ENCODE measurements at places on chromosomes 7 and 10. TPM values are rescaled to one million over a fixed set of nuclear protein-coding genes. Genes with fewer than 3 reads are reported as not detected.

Gene PLXDC2
- total RNA-seq, result not detected

Gene TMEM225B
- 1.9 TPM for total RNA-seq

GRCh38 chr10:102418622-102419268 lies at the start of gene PSD:
PSD (minus strand) TSS chr10:102418785; CDS start chr10:102417038, 1,747 bp downstream.
- peak within 1 kb of the TSS; percentile 87 for H3K4me3 ChIP-seq
- DNase-seq, result no peak
- peaks cover 40% of the 10 kb centered on the region for H3K4me1 ChIP-seq
- no peak within 1 kb of the TSS for H3K27ac ChIP-seq
- H3K27me3 ChIP-seq, result peaks cover 24% of the 10 kb centered on the region
- peaks cover 9% of the 10 kb centered on the region for H3K36me3 ChIP-seq

GRCh38 chr7:140367528-140367927 lies 30.8 kb downstream of the SLC37A3 start:
- no peak for DNase-seq
- H3K36me3 ChIP-seq, result peaks cover 36% of the 10 kb centered on the region
- no peaks in the 10 kb centered on the region for H3K27me3 ChIP-seq
- peaks cover 12% of the 10 kb centered on the region for H3K4me1 ChIP-seq

Measured in activated CD4-positive, alpha-beta memory T cell treated with anti-CD3 and anti-CD28 coated beads, Interleukin-2, amount 10 ng/mL, durations not matched to agents 7 days and 5 days (primary cell).